ENCODE measurements at places on chromosomes 6 and 20.

DNA sequence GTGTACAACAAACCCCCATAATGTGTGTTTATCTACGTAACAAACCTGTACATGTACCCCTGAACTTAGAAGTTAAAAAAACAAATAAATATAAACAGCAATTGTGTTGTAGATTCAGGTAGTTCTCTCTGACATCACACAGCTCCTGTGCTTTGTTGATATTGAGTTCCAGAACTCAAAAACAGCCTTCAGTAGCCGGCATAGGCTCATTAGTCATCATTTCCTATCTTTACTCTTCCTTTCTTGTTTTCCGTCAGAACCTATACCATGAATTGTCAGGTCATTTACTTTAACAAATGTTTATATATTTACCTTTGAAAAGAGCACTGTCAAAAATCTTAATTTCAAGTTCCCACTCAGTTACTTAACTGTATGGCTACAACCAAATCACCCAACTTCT is 88.8 kb downstream of the ADTRP start:
- DNase-seq = no peak

- DNase-seq = no peak
Observed at GRCh38 chr6:32857156-32857891, 3.3 kb downstream of the PSMB9 start.

GRCh38 chr6:75268121-75268987 is 16.2 kb downstream of the TMEM30A start:
- DNase-seq = peak; percentile 37

DNA sequence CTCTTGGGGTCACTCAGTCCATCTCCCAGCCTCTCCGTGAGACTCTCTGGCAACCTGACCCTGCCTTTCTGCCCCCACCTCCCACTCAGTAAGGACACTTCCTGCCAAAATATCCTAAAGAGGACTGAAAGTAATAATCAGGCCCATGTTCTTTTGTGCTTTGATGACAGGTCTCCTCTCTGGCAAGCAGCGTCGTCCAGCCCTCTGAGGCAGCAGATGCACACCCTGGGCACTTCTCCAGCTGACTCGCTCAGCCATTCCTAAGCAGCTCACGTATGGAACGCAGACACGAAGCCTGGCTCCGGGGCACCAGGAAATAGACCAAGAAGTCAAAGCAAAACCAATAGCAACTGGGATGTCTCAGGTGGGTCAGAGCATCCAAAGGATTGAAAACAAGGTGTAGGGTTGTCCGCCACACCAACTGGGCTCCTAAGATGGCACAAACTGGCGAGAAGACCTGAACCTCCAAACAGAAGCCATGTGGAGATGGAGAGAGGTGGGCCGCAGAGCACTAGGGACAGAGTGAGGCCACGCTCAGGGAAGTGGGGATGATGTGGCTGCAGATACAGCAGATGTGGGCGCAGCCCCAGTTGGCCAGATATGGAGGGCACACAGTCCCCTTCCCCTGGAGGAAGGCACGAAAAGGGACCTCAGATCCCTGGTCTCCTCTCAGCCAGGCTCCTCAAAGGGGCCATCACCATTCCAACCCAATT is 99.3 kb downstream of the PRND start:
- DNase-seq = no peak

GRCh38 chr6:35177596-35177995 is 36.2 kb upstream of the SCUBE3 start:
- DNase-seq = no peak

- DNase-seq = no peak
Observed at GRCh38 chr6:125188037-125188436, 34.5 kb downstream of the TPD52L1 start.

All from activated CD4-positive, alpha-beta memory T cell treated with anti-CD3 and anti-CD28 coated beads for 36 hours (primary cell).